ENCODE measurements at places on chromosomes 1 and 21.

GRCh38 chr1:238982736-238983135 lies 403.6 kb upstream of the CHRM3 start:
- DNase-seq: no peak

- DNase-seq: no peak
These were observed 671.3 kb downstream of the MRPL39 start for GRCh38 chr21:24935991-24936390.

- DNase-seq: no peak
These were observed 17.5 kb downstream of the NKAIN1 start for GRCh38 chr1:31222176-31222575.

DNA sequence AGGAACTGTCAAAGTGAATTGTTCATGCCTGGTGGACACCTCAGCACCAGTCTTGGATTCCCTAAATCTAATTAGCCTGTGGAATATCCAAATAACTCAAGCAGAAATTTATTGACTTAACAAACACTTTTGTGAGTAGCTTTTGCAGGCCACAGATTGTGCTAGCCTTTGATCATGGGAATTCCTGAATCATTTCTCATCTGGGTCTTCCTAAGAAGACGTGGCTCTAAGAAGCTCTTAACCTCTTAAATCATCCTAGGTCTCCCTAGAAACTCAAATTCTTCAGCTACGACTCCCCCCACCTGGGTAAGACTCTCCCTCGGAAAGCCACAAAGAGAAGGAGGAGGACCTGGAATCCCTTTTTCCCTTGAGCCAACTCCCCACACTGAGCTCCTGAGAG lies 53.8 kb upstream of the PSEN2 start:
- DNase-seq: peak; percentile 60

DNA sequence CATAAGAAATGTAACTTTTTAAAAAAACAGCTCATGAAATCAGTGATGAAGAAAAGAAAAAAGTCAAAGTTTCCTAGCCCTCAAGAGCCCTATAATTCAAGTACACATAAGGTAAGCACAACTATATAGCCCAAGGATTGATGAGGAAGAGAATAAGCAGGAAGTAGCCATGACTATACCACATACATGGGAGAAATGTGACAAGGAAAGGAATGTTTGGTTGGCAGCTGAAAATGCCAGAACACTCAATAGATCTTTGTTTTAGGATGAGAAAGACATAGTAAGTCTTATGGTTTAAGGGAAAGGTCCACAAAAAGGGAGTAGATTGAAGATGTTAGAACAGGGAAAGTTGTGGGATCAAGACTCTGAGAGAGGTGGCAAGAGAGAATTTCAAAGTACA lies 5.7 kb downstream of the DOCK7 start:
- DNase-seq: peak; percentile 24

DNA sequence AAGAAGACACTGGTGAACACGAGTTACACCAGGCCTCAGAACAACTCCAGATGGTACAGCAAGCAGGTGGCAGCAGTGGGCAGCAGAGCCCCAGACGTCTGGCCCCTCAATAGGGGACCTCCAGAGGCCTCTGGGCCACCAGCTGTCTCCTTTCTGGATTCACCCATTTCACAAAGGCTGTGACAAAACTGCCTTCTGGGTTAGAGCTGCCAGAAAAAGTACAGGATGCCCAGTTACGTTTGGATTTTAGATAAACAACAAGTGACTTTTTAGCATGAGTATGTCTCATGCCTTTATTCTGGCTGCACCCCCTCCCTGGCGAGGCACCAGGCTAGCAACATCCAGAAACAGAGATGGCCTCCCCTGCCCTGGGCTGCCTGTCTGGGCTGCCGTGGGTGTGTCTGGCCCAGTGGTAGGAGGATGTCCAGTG lies 30.1 kb downstream of the ITPKB start:
- DNase-seq: no peak

- DNase-seq: no peak
These were observed 491.2 kb upstream of the USP24 start for GRCh38 chr1:55706397-55706796.

- no peak for DNase-seq
These were observed 41.6 kb upstream of the SLC45A1 start for GRCh38 chr1:8276173-8276914.

DNA sequence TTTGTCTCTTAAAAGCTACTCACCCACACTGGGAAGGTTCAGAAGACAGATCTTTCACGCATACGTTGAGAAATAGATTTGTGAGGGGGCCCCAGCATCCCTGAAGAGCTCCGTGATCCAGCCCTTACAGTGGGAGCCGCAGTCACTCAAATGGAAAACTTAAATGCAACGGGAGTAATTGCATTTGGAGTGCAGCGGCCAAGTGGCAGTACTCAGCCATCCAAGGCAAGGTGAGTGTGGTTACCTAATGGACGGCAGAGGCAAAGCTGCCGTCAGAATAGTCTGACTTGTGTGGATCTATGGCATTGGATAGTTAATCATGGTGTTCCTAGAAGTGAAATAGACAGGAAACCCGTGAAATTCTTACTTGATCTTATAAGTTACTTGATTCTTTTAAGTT lies 5.1 kb downstream of the SPSB1 start:
- DNase-seq: no peak

GRCh38 chr1:211352985-211353515 lies 26.4 kb downstream of the TRAF5 start:
- DNase-seq: peak; percentile 14

DNA sequence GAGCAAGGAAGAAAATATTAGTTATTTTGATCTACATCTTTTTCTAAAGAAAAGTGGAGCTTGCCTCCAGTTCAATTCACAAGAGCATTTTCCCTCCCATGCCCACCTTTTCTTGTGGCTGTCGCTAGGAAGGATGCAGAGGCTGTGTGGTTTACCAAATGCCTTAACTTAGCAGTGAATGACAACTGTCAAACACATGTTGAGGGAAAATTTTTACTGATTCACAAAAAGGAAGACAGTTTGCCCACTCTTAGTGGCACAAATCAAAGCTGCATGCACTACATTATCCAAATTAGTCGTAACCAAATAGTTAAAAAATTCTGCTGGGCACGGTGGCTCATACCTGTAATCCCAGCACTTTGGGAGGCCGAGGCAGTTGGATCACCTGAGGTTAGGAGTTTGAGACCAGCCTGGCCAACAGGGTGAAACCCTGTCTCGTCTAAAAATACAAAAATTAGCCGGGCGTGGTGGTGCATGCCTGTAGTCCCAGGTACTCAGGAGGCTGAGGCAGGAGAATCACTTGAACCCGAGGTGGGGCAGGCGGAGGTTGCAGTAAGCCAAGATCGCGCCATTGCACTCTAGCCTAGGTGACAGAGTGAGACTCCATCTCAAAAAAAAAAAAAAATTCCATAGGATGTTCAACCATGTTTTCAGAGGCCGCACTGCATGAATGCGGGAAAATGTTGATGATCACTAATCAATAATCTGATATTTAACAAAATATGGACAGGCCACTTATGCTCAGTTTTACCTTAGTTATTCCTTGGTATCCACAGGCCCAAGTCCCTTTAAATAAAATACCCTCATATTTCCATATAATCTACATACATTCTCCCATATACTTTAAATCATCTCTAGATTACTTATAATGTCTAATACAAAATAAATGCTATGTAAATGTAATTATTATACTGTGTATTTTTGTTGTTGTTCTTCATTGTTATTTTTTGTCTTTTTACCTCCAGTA lies 9.0 kb downstream of the COX20 start:
- DNase-seq: no peak

- DNase-seq: peak; percentile 71
These were observed 66.9 kb upstream of the LRIF1 start for GRCh38 chr1:111030590-111030989.

GRCh38 chr1:63775418-63776127 lies 1.8 kb downstream of the ROR1 start:
- DNase-seq: peak; percentile 12

- no peak for DNase-seq
These were observed 133.5 kb downstream of the CLIC6 start for GRCh38 chr21:34802180-34802899.

GRCh38 chr1:78114034-78114956 lies 68.5 kb downstream of the GIPC2 start:
- peak; percentile 89 for DNase-seq

GRCh38 chr1:96772972-96773371 lies 51.4 kb downstream of the PTBP2 start:
- DNase-seq: no peak

- peak; percentile 12 for DNase-seq
These were observed 623.3 kb upstream of the NR5A2 start for GRCh38 chr1:199404191-199404590.
